ENCODE measurements at places on chromosomes 6 and 20. TPM values are rescaled to one million over a fixed set of nuclear protein-coding genes. Genes with fewer than 3 reads are reported as not detected.
A peak's percentile ranks its signal among the peaks of the same experiment; 100 is the strongest.

- DNase-seq, result no peak
Measured at GRCh38 chr6:107408714-107409113, 50.6 kb downstream of the PDSS2 start.

KCNQ2 gene
- 5.0 TPM for polyA plus RNA-seq

GRCh38 chr6:127576874-127577273 is at the start of gene C6orf58:
Gene C6orf58 (plus strand): TSS chr6:127577174. CDS start chr6:127577186, 12 bp downstream.
- no peak for DNase-seq

RSPO3 gene
- 18.7 TPM for polyA plus RNA-seq

SEMG1 gene
- not detected for polyA plus RNA-seq

DNA sequence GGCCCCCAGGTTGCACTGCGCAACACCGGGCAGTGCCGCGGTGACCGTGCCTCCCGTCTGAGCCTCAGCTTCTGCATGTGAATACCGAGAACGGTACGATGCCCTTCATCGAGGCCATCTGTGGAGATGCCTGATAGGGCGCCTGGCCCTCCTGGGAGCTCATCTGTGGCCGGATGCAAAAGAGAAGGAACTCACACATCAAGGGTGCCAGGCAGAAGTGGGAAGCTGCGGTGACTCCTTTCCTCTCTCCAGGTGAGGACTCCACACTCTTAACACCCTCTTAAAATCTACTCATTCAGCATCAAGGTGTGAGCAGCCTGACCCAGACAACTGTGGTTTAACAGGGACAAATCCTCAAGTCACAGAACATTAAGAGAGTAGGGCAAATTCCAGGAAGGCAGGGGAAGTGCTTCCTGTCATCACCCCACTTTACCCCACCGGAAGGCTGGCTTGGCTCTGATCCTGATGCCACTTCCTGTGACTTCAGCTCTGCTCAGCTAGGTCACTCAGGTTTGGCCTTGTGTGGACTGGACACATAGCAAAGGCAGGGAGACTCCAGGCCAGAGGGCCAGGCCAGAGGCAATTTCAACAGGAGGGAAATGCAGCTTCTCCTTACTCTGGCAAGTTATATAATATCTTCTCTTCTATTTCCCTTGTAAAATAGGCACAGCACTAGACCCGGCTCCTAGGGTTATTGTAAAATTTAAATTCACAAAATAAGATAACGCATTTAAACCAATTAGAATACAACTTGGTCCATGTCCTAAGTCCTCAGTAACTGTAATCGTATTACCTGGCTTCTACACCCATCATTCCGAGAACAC is 69.4 kb downstream of the CPNE5 start:
- no peak for DNase-seq

- DNase-seq, result no peak
Measured at GRCh38 chr6:24963887-24964570, 28.3 kb upstream of the RIPOR2 start.

DNA sequence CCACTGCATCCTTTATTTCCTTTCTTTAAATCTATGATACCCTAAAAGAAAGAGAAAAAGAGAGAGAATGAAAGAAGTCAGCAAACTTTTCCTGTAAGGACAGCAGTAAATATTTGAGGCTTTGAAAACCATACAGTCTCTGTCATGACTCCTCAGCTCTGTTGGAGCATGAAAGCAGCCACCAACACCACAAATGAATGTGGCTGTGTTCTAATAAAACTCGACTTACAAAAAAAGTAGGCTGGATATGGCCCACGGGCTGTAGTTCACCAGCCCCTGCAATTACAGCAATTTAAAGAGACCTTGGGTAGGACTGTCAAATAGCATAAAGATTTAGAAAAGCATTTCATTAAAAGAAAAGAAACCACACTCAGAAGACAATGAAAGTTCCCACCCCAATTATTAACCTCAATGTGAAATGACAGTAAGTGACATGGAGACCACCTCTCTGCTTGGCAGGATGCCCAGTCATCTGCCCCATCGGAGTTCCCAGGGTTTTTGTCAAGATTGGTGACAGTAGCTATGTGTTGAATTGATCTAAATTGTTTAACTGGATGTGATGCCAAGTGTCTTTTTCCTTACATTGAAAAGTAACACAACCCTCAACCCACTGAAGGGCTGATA is 50.9 kb downstream of the TNFRSF21 start:
- no peak for DNase-seq

DNA sequence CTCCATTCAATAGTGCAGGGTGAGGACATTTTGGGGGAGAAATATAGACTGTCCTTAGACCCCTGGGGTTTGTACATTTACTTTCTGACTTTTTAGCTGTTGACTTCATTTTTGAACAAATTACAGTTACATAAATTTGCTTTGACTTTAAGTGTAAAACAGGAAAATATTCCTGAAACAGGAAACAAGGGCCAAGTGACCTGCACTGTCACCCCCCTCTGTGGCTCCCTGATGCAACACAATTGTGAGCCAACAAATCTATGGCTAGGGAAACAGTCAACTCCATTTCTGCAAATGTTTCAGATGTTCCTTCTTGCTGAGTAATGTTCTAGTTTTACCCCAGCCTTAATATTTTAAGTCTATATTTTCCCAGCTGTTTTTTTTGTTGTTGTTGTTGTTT is 39.8 kb downstream of the HLA-A start:
- DNase-seq, result no peak

DNA sequence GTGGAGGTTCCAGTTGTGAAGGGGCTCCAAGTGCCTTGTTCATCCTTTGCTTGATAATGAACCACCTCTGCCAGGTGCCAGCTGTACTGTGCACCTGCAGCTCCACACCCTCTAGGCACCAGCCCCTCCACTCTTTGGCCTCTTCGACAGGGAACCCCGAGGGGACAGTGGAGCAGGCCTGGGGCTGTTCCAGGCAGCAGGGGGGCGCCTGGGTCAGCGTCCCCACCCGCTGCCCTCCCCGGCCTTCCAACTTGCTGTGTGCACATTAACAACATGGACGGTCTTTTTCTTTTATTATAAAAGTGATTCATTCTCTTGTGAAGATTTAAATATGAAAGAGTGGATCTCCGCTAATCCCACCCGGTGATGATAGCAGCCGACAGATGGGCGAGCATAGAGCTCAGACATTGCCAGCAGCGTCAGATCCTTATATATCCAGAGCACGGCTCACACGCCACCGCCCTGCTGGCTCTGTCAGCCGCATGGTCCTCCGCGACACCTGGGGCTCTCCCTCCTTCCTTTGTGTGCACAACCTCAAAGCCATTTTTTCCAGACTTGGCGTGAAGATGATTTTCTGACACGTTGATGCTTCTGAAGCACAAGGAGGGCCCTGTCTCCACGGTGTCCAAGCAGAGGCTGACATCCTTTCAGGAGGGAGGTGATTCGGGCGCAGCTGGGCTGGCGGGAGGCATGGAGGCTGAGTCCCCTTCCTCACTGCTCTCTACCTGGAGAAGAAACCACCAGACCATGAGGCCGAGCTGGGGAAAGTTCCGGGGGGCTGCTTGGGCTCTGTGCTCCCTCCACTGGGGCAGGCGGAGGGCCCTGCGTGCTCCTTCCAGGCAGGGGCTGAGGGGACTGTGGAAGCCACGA is 22.2 kb upstream of the MRGBP start:
- no peak for DNase-seq

HLA-DQA1 gene
- polyA plus RNA-seq, result 3.6 TPM

SLC4A11 gene
- polyA plus RNA-seq, result 2.8 TPM

TRIM10 gene
- polyA plus RNA-seq, result 0.47 TPM

NOX3 gene
- polyA plus RNA-seq, result 1.4 TPM

- DNase-seq, result no peak
Measured at GRCh38 chr6:127397729-127398630, 54.6 kb upstream of the ECHDC1 start.

DNA sequence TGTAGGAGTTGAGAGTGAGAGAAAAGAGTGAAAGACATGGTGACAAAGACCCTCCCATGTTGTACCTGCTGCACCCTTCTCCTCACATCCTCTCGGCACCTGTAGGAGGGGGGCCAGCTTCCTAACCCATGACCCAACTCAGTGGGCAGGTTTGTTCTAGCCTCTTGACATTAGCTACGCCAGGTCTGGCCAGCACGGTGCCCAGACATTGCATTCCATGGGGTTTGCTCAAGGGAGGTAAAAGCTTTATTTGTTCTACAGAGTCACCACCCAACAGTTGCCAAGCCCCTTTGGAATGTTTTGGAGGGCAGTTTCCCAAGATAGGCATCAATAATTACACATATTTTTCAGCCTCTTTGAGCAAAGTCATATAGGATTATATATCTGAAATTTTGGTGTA is 22.7 kb upstream of the TGM6 start:
- no peak for DNase-seq

GRCh38 chr6:132322398-132322797 is 78.9 kb downstream of the MOXD1 start:
- DNase-seq, result no peak

ATP9A gene
- polyA plus RNA-seq, result 63.7 TPM

DNA sequence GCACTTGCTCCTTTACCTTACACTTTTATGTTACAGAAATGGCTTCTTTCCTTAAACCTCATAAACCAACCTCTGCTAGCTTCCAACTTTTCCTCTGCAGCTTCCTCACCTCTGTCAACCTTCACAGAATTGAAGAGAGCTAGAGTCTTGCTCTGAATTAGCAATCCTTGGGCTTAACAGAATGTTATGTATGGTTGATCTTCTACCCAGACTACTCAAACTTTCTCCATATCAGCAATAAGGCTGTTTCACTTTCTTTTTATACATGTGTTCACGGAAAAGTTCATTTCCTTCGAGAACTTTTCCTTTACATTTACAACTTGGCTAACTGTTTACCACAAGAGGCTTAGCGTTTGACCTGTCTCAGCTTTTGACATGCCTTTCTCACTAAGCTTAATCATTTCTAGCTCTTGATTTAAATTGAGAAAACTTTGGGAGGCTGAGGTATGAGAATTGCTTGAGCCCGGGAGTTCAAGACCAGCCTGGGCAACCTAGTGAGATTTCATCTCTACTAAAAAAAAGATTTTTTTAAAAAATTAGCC is 207.3 kb downstream of the BMP7 start:
- no peak for DNase-seq

PAQR8 gene
- 22.9 TPM for polyA plus RNA-seq

TINAG gene
- polyA plus RNA-seq, result 33.0 TPM

FAM83B gene
- polyA plus RNA-seq, result 10.0 TPM

GLP1R gene
- polyA plus RNA-seq, result 0.65 TPM

DNA sequence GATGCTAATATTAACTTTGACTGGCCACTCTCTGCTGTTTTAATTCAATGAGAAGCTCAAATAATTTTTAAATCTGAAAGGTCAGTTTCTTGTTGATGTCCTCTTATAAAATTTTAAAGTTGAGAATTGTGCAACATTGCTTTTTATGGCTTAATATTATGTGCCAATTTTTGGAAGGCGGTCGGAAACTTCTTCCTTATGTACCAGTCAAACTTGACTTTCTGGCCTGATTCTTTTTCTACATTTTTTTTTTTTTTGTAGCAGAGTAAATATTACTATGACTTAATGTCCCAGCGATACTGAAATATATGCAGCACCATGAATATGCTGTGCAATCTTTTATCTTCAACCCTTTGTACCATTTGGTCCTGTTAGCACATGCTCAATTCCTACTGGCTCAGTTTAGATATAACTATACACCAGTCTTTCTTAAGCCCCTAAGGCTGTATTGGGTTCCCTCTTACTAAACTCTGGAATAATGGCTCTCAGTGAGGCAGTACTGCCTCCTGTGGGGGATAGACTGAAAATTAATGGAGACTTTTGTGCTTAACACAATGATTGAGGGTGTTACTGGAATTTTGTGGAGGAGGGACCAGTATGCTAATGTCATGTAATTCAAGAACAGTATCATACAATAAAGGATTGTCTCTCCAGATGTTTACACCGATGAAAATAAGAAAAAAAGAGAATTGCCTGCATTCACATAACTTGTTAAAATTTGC is 156.4 kb upstream of the SYNCRIP start:
- no peak for DNase-seq

- no peak for DNase-seq
Measured at GRCh38 chr20:1861347-1861976, 33.7 kb upstream of the SIRPA start.

GRCh38 chr6:33904050-33904746 is 100.4 kb upstream of the MLN start:
- DNase-seq, result no peak

- no peak for DNase-seq
Measured at GRCh38 chr6:158095031-158095430, 73.0 kb downstream of the SERAC1 start.

- no peak for DNase-seq
Measured at GRCh38 chr20:18666803-18667415, 79.1 kb downstream of the DTD1 start.

DNA sequence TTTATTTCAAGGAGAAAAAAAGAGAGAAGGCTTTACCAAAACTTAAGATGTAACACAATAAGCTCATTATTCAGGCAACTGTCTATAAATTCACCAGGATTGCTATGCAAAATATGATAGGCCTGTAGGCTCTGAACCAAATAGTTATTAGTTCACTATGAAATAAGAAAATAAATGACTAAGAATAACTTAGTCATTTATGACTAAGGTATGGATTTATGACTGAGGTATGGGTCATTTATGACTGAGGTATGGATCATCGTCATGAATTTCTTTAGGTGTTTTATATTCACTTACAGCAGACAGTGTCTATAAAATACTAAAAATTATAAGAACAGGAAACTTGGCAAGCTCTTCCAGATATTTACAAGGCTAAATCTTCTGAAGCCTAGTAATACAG is 52.1 kb upstream of the SNX9 start:
- no peak for DNase-seq

- no peak for DNase-seq
Measured at GRCh38 chr20:47206962-47207641, 149.4 kb downstream of the ZMYND8 start.

DNA sequence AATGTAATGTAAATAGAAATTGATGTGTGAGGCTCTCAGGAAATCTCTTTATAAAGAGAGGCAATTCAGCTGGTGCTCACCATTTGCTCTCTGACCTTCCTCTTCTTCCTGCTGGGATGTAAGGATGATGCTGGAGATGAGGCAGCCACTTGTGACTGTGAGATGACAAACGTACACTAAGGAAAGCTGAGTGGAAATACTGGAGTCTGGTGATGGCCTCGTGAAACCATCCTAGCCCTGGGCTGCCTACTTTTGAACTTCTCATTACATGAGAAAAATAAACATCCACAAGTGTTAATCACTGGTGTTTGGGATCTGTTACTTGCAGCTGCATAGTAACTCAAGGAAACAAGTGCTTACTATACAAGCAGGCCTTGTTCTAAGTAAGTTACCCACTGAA is 114.9 kb upstream of the NHSL1 start:
- no peak for DNase-seq

- peak; percentile 53 for DNase-seq
Measured at GRCh38 chr6:81752921-81753710, 635 bp upstream of the TENT5A start.

DNA sequence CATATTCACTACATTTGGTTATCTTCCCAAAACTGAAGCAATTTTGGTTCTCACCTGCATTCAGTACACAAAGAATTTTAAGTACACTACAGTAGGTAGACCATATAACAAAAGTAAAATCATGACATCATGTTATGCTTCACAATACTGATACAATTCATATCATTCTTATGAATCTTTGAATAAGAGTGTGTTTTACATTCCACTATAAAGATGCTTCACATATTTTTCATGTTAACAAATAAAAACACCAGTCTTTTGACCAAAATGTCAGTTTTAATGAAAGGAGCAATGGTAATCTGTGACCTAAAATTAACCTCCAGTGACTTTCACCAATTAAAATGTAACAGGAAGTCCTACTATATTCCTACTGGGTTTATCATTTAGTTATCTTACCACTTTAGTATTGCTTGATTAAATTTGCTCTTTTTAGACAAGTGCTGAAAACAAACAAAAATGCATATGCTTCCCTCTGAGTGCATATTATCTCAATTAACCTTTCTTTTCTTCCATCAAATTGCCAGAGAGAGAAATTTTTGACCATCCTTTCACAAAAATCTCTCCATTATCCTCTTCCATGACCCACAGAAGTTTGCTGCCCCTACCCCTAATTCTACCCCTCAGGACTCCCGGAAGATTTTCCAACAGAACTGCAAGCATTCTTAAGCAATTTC is 49.3 kb downstream of the PHIP start:
- DNase-seq, result no peak

Data from right renal pelvis (tissue), 4 donors.